ENCODE measurements at places on chromosomes 4 and X.
A peak's percentile ranks its signal among the peaks of the same experiment; 100 is the strongest.

GRCh38 chrX:9091258-9091657, 57.3 kb upstream of the FAM9B start:
- H3K36me3 ChIP-seq = no peaks in the 10 kb centered on the region
- peaks cover 5% of the 10 kb centered on the region for H3K27me3 ChIP-seq
- H3K27ac ChIP-seq = no peak overlapping the region

DNA sequence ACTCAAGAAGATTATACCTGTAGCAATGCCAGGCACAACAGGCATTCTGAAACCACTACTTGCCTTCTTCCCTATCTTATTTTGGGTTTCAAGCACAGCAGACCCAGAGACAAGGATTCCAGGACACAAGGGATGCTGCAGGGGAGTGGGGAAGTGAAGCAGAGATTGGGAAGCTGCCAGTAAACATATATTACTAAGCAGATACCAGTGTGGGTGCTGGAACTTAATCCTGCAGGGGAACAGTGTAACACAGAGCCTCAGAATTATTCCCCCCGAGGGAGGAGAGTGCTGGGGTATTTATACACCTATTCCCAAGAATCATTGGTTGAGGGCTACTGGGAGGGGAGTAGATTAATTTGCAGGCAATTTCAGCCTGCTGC, 33.3 kb upstream of the MAML3 start:
- H3K27me3 ChIP-seq = no peaks in the 10 kb centered on the region
- H3K36me3 ChIP-seq = no peaks in the 10 kb centered on the region
- H3K4me3 ChIP-seq = no peak overlapping the region
- H3K4me1 ChIP-seq = no peaks in the 10 kb centered on the region
- no peak for DNase-seq
- H3K27ac ChIP-seq = no peak overlapping the region

DNA sequence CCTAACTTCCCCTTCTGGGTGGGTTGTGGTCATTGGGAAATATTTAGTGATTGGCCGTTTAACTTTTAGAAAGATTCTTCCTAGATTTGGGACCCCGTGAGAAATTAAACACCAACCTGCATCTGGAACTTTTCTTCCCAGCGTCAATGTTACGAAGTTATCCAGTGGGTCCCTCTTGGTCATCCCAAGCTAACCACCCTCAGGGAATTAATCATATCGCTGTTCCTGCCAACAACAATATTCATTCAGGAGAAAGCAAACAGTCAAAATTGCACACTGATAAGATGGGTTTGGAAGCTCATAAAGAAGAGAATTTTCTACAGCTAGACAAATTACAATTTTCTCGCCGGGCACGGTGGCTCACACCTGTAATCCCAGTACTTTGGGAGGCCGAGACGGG, 121.2 kb upstream of the STX18 start:
- no peak overlapping the region for H3K4me3 ChIP-seq
- no peak overlapping the region for H3K27ac ChIP-seq
- H3K36me3 ChIP-seq = peaks cover 1% of the 10 kb centered on the region

DNA sequence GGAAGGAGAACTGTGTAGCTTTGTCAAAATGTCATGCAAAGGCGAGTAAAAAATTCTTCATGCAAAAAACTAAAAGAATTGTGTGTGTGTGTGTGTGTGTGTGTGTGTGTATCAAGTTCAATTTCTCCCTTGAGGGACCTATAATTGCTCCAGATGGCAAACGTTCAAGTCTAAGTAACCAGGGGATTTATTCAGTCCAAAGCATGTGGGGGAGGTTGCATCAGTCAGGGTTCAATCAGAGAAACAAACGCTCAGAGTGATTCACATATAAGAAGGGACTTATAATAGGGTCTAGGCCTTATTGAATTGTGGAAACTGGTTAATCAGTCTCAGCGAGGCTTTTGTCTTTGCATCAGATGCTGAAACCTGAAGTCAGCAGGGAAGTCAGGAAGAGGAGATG, 5.0 kb downstream of the DCAF8L1 start:
- H3K36me3 ChIP-seq = no peaks in the 10 kb centered on the region
- H3K27ac ChIP-seq = no peak overlapping the region
- DNase-seq = no peak
- H3K4me1 ChIP-seq = no peaks in the 10 kb centered on the region
- H3K27me3 ChIP-seq = no peaks in the 10 kb centered on the region

GRCh38 chrX:72258174-72258573, 18.9 kb downstream of the RPS4X start:
- no peak overlapping the region for H3K4me3 ChIP-seq
- no peak overlapping the region for H3K27ac ChIP-seq
- peaks cover 27% of the 10 kb centered on the region for H3K27me3 ChIP-seq

GRCh38 chr4:137819964-137820383, 287.7 kb upstream of the PCDH18 start:
- no peak for DNase-seq
- H3K27me3 ChIP-seq = no peaks in the 10 kb centered on the region
- H3K36me3 ChIP-seq = no peaks in the 10 kb centered on the region
- H3K4me1 ChIP-seq = no peaks in the 10 kb centered on the region
- H3K27ac ChIP-seq = no peak overlapping the region

- no peak for DNase-seq
- no peak overlapping the region for H3K27ac ChIP-seq
- H3K27me3 ChIP-seq = no peaks in the 10 kb centered on the region
- peaks cover 18% of the 10 kb centered on the region for H3K4me1 ChIP-seq
- H3K36me3 ChIP-seq = peaks cover 47% of the 10 kb centered on the region
Observed at GRCh38 chr4:169131556-169132208, 121.6 kb upstream of the CBR4 start.

GRCh38 chrX:34559325-34559724, 97.8 kb downstream of the TMEM47 start:
- no peaks in the 10 kb centered on the region for H3K36me3 ChIP-seq
- no peak overlapping the region for H3K4me3 ChIP-seq
- no peaks in the 10 kb centered on the region for H3K27me3 ChIP-seq
- no peak overlapping the region for H3K27ac ChIP-seq
- H3K4me1 ChIP-seq = peaks cover 5% of the 10 kb centered on the region
- no peak for DNase-seq

- H3K4me1 ChIP-seq = peaks cover 33% of the 10 kb centered on the region
- H3K4me3 ChIP-seq = no peak overlapping the region
- H3K27me3 ChIP-seq = no peaks in the 10 kb centered on the region
- no peak for DNase-seq
- H3K36me3 ChIP-seq = peaks cover 7% of the 10 kb centered on the region
Observed at GRCh38 chr4:184457535-184458249, 16.7 kb downstream of the IRF2 start.

DNA sequence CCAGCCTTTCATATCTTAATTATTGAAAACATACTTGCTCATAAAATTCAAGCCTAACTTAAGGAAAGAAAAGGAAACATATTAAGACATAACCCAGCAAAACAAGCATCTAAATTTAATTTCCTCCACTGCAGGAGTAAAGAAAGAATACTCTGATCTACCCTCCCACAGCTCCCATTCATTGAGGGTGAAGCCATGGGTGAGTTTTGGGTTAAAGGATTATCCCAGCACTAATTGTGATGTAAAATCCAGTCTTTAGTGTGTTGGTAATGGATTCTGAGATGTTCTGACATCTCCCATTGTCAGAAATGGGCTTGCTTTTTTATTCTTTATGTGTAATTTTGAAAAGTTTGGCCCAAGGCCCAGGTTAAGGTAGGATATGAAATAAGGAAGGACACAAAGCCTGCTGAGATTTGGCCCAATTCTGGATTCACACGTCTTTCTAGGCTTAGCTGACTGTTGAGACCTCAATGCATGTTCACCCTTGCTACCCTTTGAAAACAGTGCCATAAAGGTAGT, 50.4 kb downstream of the SPARCL1 start:
- H3K27ac ChIP-seq = no peak overlapping the region
- H3K4me3 ChIP-seq = no peak overlapping the region
- no peak for DNase-seq
- no peaks in the 10 kb centered on the region for H3K4me1 ChIP-seq
- H3K36me3 ChIP-seq = peaks cover 7% of the 10 kb centered on the region

DNA sequence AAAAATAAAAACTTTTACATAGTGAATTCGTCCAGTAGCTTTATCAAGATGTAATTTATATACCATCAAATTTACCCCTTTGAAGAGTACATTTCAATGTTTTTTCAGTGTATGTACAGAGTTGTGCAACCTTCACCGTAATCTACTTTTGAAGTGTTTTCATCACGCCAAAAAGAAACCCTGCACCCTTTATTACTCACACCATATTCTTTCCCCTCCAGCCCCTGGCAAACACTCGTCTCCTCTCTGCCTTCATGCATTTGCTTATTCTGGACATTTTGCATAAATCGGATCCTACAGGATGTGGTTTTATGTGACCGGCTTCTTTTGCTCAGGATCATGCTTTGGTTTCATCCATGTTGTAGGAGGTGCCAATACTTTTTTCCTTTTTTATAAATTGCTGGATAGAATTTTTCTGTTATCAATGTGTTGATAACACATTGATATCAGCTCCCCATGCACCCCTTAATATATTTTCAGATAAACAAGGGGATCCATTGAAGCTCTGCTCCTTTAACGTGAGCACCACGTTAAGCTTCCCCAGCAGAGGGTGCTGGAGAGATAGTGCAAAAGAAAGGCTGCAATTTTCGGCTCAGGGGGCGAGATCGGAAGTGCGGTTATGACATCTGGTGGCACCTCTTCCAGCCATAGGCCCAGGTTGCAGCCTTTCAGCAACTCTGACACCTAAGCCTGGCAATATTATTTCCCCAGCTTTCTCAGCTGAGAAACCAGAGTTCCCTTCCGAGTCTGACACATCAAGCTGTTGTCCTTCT, 100.1 kb upstream of the VCX3B start:
- no peaks in the 10 kb centered on the region for H3K36me3 ChIP-seq
- H3K4me3 ChIP-seq = no peak overlapping the region
- H3K4me1 ChIP-seq = no peaks in the 10 kb centered on the region
- no peak for DNase-seq
- H3K27ac ChIP-seq = no peak overlapping the region

DNA sequence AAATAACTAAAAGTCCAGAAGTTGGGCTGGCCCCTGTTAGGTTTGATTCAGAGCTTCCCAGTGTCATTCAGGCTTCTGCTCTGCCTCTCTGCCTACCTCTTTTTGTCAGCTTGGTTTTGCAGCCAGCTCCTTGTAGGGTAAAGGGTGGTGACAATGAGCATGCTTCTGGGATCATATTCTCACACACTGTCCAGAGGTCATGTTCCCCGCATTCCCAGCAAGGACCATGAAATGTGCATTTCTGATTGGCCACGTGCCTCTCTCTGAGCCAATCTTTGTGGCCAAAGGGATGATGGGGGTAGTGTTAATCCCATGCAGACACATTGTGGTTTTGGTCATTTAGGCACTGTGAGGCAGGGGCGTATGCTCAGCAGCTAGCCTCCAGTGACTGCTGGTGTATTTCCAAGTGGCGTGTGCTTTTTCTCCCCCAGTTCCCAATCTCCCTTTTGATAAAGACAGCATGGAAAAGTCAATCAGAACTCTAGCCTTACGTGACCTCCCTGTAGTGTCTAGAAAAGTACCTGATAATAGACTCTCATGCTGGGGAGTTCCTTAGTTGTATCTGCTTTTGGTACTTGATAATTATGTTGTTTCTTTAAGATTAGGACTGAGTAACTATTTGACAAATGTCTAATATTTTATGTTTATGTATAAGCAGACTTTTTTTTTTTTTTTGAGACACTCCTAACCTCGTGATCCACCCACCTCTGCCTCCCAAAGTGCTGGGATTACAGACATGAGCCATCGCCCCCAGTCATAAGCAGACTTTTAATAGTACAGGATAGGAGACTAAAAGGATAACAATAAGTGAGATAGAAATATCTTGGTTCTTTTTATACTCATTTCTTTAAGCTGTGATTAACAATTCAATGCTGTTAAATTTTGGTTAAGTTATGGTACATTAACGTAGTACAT, 57.8 kb downstream of the KIAA0232 start:
- peak overlapping the region; percentile 77 for H3K27ac ChIP-seq
- no peak for DNase-seq
- peaks cover 18% of the 10 kb centered on the region for H3K4me1 ChIP-seq

GRCh38 chr4:33924239-33924638, 2320.1 kb downstream of the ARAP2 start:
- no peak overlapping the region for H3K4me3 ChIP-seq
- no peak for DNase-seq
- peaks cover 5% of the 10 kb centered on the region for H3K4me1 ChIP-seq
- no peaks in the 10 kb centered on the region for H3K27me3 ChIP-seq

GRCh38 chr4:15438939-15439524, 11.2 kb downstream of the C1QTNF7 start:
- no peak for DNase-seq
- no peak overlapping the region for H3K4me3 ChIP-seq
- H3K4me1 ChIP-seq = no peaks in the 10 kb centered on the region
- no peak overlapping the region for H3K27ac ChIP-seq

- H3K27me3 ChIP-seq = no peaks in the 10 kb centered on the region
- no peaks in the 10 kb centered on the region for H3K36me3 ChIP-seq
- DNase-seq = no peak
- no peaks in the 10 kb centered on the region for H3K4me1 ChIP-seq
- no peak overlapping the region for H3K27ac ChIP-seq
Observed at GRCh38 chrX:19725641-19726040, 161.8 kb downstream of the SH3KBP1 start.

GRCh38 chr4:54937501-54937900, 187.9 kb downstream of the KDR start:
- H3K4me1 ChIP-seq = peaks cover 19% of the 10 kb centered on the region
- no peaks in the 10 kb centered on the region for H3K27me3 ChIP-seq
- H3K36me3 ChIP-seq = no peaks in the 10 kb centered on the region
- H3K27ac ChIP-seq = peak overlapping the region; percentile 17
- DNase-seq = no peak

DNA sequence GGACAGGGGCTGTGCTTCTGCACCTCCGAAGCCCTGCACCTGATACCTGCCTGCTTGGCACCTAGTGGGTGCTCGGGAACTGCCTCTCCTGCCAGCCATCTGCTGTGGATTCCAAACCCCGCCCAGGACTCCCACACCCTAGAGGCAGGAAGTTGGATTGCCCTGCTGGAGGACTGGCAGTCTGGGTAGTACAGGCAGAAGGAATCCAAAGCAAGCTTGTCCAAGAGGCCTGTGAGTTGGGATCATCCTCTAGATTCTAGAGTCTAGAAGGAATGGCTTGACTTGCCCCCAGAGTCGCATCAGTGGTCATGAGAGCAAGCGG, 64.6 kb upstream of the MTM1 start:
- H3K4me3 ChIP-seq = no peak overlapping the region
- no peaks in the 10 kb centered on the region for H3K36me3 ChIP-seq
- peaks cover 4% of the 10 kb centered on the region for H3K4me1 ChIP-seq
- DNase-seq = no peak
- no peak overlapping the region for H3K27ac ChIP-seq
- H3K27me3 ChIP-seq = peaks cover 14% of the 10 kb centered on the region

DNA sequence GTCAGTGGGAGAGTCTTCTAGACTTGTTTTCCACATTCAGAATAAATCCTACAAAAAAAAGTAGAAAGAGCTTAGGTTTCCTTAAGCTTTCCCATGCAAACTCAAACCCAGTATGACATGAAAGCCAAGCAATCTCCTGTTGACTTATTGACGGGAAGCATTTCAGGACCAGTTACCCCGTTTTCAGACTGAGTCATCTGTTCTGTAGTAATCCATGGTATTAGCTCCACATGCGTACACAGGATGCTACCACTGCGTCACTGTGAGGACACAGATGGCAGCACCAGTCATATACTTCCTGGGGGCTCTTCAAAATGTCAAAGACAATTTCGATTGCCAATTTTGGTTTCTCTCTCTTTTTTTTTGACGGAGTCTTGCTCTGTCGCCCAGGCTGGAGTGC, 224.9 kb upstream of the MAD2L1 start:
- no peaks in the 10 kb centered on the region for H3K4me1 ChIP-seq
- DNase-seq = no peak
- no peaks in the 10 kb centered on the region for H3K36me3 ChIP-seq
- no peak overlapping the region for H3K27ac ChIP-seq

GRCh38 chr4:152850377-152850776, 70.6 kb downstream of the ARFIP1 start:
- DNase-seq = no peak
- peaks cover 4% of the 10 kb centered on the region for H3K4me1 ChIP-seq
- H3K36me3 ChIP-seq = peaks cover 23% of the 10 kb centered on the region
- H3K4me3 ChIP-seq = no peak overlapping the region
- H3K27ac ChIP-seq = no peak overlapping the region

Measured in progenitor cell of endocrine pancreas (in vitro differentiated cells).